ENCODE measurements at places on chromosomes 2 and 18.
A peak's percentile ranks its signal among the peaks of the same experiment; 100 is the strongest.

DNA sequence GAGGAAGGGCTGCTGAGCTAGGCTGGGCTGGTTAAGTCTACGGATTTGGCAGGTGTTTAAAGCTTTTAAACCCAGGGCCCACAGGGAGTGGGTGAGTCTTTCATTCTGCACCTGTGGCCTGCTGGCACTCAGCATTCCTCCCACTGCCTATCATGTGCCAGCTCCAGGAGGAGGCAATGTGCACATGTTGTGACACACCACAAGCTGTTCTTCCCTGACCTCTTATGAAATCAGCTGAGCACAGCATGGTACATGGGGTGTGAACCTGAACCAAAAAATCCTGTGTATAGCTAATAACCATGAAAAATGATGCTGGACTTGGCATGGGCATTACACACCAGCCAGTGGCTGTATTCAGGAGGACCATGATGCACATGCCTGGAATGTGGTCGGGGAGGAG is 297.9 kb upstream of the MMADHC start:
- no peak for DNase-seq

GRCh38 chr2:216503697-216504375 is 5.2 kb downstream of the RPL37A start:
- no peak for DNase-seq

GRCh38 chr2:47528874-47529273 is 125.9 kb downstream of the MSH2 start:
- no peak for DNase-seq

DNA sequence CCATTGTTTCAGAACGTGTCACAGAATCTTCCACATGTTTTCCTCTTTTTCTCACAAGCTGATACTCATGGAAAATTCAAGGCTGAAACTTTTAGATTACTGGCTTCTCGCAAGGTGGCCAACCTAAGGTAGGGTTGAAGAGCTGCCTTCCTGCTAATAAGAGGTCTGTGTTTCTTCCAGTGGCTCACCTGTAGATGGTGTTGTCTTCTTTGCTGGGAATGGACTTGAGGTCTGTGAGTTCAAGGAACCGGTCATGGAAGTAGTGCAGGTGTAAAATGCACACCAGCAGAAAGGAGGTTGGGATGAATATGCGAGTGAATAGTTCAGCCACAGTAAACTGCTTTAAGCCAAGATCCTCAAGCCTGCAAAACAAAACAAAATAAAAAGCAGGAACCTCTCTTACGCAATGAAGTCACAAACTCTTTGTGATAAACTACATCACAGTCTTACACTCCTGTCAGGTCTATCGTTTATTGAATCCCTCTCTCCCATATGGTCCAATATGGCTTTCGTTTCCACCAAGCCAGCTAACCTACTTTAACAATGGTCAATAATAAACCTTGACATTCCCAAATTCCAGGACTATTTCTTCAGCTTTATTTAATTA is 258.9 kb downstream of the NAPG start:
- DNase-seq: no peak

GRCh38 chr2:186308347-186308746 is 177.7 kb upstream of the ZC3H15 start:
- DNase-seq: no peak

- peak; percentile 92 for DNase-seq
These were observed 19.1 kb downstream of the IL1R2 start for GRCh38 chr2:102010902-102011301.

GRCh38 chr2:120990451-120990871 is 254.8 kb downstream of the GLI2 start:
- no peak for DNase-seq

- no peak for DNase-seq
These were observed 28.5 kb upstream of the DOCK10 start for GRCh38 chr2:225070811-225071210.

DNA sequence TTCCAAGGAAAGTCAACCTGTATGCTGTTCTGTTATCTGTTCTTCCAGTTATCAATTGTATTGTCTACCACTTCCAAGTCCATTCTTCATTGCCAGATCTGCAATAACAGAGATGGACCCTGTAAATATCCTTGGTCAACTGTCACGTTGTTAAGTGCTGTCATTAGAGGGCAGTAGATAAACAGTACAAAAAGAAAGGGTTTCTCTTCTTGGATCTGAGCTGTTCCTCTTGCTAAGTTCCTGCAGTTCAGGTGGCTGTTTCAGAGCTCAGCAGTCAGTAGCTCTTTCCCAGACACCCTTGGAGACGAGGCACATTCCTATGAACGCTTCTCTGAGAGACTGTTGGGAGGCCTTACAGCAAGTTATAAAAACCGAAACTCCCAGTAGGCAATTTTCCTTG is 957.1 kb upstream of the CHAC2 start:
- DNase-seq: peak; percentile 24

GRCh38 chr2:241812730-241813643 is 4.0 kb downstream of the NEU4 start:
- no peak for DNase-seq

GRCh38 chr18:61896118-61896517 is 3.3 kb upstream of the RNF152 start:
- no peak for DNase-seq

DNA sequence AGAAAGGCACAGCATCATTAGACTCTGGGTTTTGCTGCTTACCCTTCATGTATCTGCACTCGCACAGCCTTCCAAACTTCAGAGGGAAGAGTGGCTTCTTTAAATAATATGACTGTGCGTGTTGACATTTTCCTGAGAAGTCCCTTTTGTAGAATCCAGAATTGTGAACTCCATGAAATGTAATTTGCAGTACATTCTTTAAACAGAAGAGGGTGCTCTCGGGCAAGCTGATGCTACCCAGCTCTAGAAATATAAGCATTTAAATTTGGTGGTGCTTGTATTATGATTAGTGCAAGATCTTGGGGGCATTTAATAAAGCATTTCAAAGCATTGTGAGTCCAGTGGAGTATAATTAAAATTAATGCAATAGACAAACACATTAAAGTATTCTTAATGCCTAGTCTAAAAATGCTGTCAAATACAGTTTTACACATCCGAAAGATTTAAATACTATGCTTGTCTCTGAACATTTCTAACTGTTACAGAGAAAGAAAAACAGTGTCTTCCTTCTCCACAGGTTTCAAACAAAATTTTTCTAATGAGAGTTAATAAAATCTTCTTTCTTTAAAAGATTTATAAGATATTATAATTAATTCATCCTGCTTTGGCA is 17.3 kb upstream of the GTF2A1L start:
- DNase-seq: peak; percentile 64

DNA sequence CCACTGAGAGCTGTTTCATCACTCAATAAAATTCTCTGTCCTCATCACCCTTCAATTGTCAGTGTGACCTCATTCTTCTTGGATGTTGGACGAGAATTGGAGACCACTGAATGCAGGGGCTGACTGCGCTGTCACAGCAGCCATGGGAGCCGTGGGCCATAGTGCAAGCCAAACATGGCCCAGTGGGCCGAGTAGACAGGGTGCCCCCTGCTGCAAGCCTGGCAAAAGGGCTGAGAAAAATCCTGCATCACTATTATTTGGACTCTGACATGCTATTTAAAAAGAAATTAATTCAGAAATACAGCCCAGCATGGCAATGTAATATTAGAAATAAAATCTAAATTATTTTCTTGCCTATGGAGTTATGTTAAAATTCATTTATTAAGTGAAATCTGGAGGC is 67.8 kb upstream of the FAM98A start:
- DNase-seq: no peak

DNA sequence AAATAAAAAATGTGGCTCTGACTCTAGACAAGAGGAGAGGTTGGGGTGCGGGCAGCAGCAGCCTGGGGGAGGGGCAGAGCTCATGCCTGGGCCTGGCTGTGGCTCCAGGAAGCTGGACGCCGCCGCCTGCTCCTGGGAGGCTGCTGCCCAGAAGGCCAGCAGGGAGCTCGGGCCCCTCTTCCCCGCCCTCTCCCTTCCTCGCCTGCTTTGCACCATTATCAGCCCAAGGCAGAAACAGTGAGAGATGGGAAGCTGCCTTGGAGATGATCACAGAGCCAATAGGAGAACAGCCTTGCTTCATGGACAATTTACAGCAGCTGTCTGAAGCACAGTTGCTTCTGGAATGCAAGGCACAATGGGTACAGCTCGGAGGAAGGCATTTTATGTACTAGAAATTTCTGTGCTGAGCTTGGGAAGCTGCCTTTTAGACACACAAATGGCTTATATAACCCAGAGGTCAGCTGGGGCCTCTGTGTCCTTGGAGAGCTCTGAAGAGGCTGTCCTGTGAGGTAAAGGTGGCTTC is 55.3 kb upstream of the AFF3 start:
- DNase-seq: no peak

DNA sequence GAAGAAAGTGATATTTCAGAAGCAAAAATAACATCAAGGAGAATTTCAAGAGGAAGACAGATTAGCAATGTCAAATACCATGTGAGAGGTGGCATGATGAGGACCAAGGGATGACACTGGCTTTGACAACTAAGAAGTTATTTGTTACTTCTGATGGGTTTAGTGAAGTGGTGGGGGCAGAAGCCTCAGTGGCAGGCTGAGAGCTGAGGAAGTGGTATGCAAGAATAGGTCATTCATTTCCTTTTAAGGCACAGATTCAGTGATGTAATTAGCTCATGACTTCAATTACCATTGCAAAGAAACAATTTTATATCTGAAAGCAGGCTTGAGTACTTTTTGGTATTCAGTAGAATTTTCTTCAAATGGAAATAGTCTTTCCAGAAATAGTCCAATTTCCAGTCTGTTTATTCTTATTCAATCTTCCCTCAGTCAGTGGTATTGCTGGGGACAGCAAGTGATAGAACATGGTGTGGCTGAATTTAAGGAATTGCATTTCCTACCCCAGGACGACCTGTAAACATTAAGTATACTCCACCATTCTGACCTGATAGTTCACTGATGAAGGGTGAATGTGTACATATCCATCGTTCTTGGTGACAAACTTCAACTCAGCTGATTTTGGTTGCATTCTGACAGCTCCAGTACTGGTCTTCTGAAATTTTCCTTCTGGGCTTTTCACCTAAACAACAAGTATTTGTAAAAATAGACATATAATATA is 28.2 kb downstream of the GEMIN6 start:
- DNase-seq: no peak

- DNase-seq: no peak
These were observed 86.8 kb upstream of the SP3 start for GRCh38 chr2:174051741-174052583.

DNA sequence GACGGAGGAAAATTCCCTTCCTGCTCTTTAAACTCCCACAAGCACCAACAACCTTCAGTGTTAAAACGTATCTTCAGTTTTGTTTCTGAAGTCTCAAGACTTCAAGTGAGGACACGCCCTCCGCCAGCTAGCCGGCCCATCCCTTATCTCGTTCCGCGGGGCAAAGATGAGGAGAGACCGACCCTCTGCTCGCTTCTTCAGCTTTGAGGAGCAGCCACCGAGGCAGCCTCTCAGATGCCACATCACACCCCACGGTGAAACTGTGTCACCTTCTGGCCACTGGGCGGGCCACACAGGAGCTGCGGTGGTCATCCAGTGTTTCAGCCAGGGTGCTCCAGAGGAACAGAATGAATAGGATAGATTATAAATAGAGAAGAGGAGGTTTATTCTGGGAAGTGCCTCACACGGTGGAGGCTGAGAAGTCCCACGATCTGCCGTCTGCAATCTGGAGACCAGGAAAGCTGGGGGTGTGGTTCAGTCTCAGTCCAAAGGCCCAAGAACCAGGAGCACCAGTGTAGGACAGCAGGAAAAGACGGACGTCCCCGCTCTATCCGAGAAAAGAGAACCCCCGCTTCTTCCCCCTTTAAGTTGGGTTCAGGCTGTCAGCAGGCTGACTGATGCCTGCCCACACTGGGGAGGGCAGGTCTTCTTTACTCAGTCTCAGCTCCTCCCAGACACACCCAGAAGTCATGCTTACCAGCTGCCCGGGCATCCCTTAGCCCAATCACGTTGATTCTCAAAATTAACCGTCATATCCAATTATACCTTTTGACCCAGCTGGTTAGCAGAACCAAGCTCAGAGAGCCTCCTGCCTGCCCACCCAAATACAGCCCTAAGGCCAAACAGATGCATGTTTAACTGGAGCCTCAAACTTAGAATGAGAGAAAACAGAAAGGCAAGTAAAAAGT is 399.7 kb upstream of the ID2 start:
- no peak for DNase-seq

- DNase-seq: no peak
These were observed 54.2 kb upstream of the ZNF396 start for GRCh38 chr18:35431374-35431741.

- no peak for DNase-seq
These were observed 77.0 kb downstream of the SMIM21 start for GRCh38 chr18:75350512-75350839.

GRCh38 chr2:231725476-231725875 is 17.2 kb downstream of the PTMA start:
- no peak for DNase-seq

DNA sequence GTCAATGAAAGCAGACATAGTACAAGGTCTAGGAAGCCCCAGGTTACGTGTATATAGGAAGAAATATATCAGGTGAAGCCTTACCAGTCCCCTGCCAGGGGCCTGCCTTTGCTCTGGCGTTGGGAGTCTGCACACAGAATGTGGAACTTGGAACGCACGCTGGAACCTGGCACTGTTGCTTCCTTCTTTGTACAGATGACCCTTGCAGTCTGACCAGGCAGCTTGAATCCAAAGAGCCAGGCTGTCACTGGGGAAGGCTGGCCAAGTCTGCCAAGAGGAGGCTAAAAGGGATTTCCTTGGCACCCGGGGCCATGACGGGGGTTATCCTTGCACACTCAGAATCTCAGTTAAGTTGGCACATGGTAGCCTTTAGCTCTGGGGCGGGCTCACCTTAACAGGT is 39.5 kb downstream of the TMEM247 start:
- DNase-seq: no peak

GRCh38 chr2:28252311-28252710 is 140.3 kb upstream of the FOSL2 start:
- no peak for DNase-seq

GRCh38 chr18:33062834-33063364 is 290.1 kb upstream of the KLHL14 start:
- no peak for DNase-seq

GRCh38 chr18:49858309-49859020 is 45.1 kb upstream of the ACAA2 start:
- peak; percentile 52 for DNase-seq

GRCh38 chr2:77566131-77566530 is 44.0 kb upstream of the LRRTM4 start:
- no peak for DNase-seq

DNA sequence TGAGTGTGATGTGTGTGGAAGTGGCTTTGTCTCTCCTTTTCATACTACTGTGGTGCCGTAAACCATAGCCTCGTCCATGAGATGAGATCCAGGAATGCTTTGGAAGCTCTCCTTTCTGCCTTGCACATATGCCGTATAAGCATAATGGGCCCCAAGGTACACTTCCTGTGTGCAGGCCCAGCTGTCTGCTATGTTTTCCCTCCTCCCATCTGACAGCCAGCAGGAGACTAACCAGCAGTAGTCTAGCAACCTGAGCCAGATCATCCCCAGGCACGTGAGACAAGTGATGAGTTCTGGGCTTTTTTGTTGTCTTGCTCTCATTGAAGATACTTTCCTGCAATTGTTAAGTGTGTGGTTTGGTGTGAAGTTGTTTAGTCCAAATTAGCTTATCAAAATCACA is 555.5 kb upstream of the LRRTM4 start:
- DNase-seq: no peak

- DNase-seq: no peak
These were observed 108.2 kb upstream of the SMAD2 start for GRCh38 chr18:48038636-48039035.

Data from common myeloid progenitor, CD34-positive (primary cell).